ENCODE measurements at places on chromosomes 7 and 10.

DNA sequence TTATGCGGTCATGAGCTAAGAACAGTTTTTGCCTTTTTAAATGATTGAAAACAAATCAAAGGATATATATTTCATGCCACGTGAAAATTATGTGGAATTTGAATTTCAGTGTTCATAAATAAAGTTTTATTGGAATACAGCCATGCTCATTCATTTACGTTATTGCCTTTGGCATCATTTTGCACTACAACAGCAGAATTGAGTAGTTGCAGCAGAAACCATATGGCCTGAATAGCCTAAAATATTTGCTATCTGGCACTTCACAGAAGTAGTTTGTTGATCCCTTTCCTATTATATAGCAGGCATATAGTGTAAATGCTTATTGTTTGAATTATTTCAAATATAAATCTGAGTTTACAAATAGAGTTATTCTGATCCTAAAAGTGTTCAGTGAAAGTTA is 59.7 kb downstream of the AUTS2 start:
- DNase-seq: no peak

- no peak for DNase-seq
Observed at GRCh38 chr10:71083716-71083975, 128.7 kb upstream of the UNC5B start.

- DNase-seq: no peak
Observed at GRCh38 chr10:79298403-79299244, 48.6 kb upstream of the PPIF start.

DNA sequence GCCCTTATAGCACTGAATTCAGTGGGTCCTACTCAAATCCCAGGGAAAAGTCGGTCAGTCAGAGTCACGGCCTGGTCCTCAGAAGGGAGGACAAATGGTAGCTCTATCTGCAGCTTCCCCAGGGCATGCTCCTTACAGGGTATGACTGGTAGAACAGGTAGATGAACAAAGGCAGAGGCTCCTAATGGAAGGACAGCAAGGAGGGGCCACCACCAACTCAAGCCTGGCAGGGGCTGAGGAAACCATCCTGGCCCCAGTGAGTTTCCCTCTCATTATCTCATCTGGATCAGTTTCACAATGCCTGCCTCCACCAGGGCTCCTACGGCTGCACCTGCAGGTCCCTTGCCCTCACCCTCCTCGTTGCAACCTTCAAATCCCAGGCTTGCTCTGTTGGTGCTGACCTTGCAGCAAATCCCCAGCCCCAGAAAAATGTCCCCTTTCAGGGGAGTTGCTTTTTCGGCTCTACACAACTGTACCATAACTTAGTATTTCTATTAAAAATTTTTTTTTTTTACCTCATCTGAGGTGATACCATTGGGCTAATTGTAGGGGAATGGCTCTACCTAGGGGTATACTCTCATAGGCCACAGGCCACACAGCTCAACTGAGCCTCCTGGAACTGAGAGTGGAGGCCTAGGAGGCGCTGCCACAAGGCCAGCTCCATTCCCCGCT is 2.4 kb upstream of the MYO1G start:
- no peak for DNase-seq

DNA sequence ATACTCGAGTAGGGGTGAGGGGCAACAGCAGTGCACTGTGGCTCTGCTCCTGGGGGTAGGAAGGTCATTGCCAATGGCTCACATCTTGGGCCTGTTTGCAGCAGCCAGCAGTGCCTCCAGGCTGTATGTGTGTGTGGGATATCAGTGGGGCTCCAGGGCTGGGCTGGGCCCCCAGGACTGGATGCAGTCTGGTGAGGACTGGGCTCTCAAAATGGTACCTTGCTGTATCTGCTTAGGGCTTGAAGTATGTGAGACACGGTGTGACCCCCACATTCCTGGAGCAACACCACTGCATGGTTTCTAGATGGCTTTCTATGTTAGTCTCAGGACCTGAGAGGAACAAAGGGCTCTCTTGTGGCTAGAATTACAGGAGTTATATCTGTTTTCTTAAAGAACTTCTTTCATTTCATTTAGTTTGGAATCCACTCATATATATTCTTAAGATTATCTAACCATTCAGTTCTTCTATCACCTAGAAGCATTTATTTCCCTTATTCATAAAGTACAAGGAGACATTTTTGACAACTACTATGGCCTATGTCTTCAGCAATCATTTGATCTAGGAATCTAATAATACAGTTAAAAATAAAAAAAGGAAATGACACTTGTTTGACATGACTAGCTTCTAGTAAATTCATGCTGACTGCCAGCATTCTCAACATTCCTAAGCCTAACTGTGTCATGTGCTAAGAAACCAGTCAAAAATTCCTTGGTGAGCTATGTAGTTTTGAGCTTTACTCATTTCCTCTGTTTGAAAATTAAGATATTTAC is 443.2 kb upstream of the SEMA3A start:
- no peak for DNase-seq

- no peak for DNase-seq
Observed at GRCh38 chr10:102344067-102344466, 51.4 kb upstream of the NFKB2 start.

- no peak for DNase-seq
Observed at GRCh38 chr7:28382144-28382543, 30.2 kb upstream of the CREB5 start.

DNA sequence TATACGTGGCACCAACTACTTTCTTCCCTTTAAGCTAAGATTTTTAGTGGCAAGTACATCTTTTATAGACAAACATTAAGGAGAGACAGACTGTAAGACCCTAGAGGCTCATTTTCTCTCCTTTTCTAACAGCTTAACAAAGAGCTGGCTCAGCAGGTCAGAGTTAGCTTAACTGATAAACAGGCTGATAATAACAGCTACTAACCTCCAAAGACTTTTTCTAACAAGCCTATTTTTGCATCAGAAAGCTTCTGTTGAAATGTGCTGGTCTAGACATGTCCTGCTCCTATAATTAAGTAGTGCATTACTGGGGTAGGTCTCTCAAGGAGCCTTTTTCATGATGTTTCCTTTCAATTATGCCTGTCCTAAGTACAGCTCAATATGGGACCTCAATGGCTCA is 238.2 kb upstream of the FAM3C start:
- DNase-seq: no peak

DNA sequence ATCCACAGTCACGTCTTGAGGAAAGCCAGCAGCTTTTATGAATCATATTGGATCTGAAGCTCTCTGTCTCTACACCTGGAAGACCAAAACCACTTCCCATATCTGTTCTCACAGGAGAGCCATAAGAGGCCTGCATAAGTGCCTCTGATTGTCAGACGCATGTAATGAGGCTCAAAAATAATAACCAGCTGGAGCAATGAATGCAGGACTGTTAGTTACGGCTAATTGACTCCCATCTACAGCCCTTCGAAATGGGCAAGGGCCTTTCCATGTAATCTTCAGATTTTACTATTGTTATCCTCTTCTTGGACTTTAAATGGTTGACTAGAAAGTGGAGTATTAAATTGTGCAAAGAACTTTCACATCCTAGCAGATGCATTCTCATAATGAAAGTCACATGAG is 4.4 kb upstream of the SEMA3C start:
- DNase-seq: peak; percentile 99

DNA sequence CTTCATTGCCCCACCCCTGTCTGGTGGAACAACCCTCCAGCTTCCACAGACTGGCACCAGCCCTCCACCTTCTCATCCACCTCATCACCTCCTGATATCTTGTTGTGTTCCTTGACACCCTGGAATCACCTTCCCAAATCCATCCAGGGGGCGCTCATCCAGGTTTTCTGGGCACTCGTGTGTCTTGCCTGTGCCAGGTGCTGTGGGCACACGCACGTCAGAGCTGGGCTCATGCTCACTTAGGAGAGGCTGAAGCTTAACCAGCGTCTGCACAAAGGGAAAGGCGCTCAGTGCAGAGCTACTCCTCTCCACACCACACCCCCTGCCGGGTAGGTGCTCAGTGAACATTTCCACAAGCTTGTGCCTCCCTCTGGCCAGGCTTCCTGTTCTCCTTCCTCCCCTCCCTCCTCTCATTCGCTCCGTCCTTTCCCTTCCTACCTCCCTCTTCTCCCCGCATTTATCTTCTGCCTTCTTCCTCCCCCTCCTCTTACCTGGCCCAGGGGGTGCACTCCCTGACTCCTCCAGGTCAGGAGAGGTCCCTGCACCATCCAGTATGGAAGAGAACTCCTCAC is 4.8 kb downstream of the ADCYAP1R1 start:
- no peak for DNase-seq

- no peak for DNase-seq
Observed at GRCh38 chr7:141202535-141202934, 128.7 kb downstream of the TMEM178B start.

GRCh38 chr10:133487085-133487484 is 33.3 kb downstream of the SCART1 start:
- no peak for DNase-seq

DNA sequence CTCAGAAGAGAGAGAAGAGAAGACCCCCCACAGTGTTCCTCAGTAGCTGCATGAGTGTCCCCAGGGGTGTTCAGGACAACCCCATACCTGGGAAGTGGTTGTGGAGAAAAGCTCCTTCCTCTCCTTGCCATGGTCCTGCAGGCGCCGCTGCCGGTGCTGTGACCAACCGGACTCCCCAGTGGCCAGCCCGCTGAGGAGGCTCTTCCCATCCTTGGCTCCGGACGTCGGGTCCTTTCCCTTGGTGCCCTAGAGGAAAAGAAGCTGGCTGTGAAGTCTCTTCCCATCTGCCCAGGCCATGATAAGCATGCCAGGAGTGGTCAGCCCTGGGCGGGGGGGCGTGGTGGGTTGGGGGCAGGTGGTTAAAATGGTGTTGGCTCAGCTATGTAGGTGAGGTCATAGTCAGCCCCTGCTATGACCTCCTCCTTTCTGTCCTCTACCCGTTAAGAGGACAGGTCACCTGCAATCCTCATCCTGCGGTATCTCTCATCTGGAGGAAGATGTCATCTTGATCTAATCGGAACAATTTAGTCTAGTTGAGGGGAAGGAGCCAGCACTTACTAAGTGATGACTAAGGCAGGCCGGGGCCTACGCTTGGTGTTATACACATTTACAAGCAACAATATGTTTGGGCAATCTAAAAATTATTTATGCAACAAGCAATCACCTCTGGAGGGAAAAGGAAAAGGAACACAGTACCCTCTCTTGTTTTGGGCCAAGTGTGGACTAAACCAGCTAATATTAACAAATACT is 13.2 kb downstream of the WDR91 start:
- DNase-seq: no peak

DNA sequence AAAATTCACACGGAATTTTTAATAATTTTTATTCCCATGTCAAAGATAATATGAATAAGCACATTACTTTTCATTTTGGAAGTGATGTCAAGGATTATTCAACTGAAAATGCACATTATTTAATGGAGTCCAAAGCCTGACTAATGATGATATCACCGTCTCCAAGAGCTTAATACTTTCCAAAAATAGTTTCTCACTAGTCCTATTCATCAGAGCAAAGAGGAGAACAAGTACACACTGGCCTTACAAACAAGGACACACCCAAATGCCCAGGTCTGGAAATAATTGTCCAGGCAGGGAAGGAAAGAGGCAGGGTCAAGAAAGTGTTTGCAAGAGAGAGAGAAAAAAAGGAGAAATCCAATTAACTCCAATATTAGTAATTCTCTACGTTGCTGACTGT is 216.8 kb upstream of the CCDC6 start:
- DNase-seq: no peak

- no peak for DNase-seq
Observed at GRCh38 chr7:139889186-139889871, 60.3 kb downstream of the TBXAS1 start.

DNA sequence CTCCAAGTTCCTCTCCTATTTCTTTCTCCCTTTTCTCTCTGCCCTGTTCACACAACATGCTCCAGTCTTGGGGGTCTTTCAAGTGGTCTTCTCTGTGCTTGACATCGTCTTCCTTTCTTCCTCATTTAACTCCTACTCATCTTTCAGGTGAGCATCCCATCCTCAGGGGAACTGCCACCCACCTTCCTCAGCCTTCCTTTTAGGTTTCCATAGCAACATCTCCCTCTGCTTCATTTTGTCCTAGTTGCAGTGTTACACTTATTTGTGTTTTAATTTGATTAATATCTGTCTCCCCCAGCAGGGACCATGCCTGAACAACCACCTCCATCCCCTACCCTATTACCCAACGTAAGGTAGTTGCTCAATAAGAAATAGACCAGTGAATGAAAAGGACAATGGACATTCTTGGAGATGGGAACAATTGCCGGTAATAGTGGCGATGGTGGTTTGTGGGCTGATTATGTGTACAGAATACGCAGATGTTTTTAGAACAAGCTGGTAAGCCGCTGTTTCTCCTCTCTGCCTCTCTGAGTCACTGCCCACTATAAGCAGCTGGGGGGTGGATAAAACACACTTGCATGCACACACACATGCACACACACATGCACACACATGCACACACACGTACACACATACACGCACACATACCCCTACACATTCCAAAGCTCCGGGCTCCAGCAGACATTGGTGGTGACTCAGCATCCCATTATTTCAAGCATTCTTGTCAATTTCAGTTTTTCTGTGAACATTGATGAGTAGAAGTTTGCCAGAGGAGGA is 251.6 kb downstream of the GATA3 start:
- DNase-seq: no peak

- DNase-seq: no peak
Observed at GRCh38 chr10:88114368-88114767, 250.9 kb downstream of the PTEN start.

- DNase-seq: peak; percentile 24
Observed at GRCh38 chr7:26375726-26376174, 84.1 kb downstream of the SNX10 start.

DNA sequence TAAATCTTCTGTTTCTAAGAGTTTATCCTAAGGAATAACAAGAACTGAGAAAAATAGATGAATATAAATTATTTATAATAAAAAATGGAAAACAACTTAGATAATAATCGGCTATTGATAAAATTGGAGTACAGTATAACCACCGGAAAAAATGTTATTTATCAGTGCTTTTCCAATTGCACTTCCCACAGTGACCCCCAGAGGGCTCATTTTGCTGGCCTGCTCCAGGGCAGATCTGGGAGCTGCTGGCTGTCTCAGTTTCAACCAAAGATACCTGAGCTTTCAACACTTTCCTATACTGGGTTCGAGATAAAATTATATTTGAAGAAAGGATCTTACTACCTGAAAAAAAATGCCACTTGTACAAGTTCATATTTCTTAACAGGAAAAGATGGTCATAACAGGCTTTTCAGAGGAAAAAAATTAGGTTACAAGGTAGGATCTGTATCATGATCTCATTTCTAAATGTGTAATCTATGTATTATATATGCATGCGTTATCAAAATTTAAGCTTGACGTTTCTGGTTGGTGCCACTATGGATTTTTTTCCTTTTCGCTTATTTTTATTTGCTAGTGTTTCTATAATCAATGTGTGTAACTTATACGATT is 165.7 kb downstream of the NPSR1 start:
- no peak for DNase-seq

- no peak for DNase-seq
Observed at GRCh38 chr7:28498636-28499035, 86.3 kb downstream of the CREB5 start.

DNA sequence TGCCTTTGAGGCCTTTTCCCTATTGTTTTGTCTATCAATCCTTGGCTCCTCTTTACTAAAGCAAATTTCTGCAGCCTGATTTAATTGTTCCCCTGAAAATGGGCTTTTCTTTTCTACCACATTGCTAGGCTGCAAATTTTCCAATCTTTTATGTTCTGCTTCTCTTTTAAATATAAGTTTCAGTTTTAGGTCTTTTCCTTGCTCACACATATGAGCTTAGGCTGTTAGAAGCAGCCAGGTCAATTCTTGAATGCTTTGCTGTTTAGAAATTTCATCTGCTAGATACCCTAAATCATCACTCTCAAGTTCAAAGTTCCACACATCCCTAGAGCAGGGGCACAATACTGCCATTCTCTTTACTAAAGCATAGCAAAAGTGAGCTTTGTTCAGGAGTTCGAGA is 159.6 kb downstream of the ARL4A start:
- no peak for DNase-seq

All from NCI-H187 treated with DMSO at 0.1 percent for 48 hours (cell line).